KBM-7 (cell line): ENCODE measurements at places on chromosomes 13 and 19.

- no peak for DNase-seq
Measured at GRCh38 chr13:111911121-111911720, 155.7 kb upstream of the SOX1 start.

GRCh38 chr19:43798546-43799409, 3.5 kb downstream of the LYPD5 start:
- no peak for DNase-seq

- no peak for DNase-seq
Measured at GRCh38 chr19:44151491-44151890, 10.1 kb downstream of the ZNF234 start.

GRCh38 chr13:33271759-33272158, 13.8 kb downstream of the STARD13 start:
- DNase-seq = no peak

- peak; percentile 94 for DNase-seq
Measured at GRCh38 chr13:41004875-41005693, 14.0 kb downstream of the ELF1 start.

DNA sequence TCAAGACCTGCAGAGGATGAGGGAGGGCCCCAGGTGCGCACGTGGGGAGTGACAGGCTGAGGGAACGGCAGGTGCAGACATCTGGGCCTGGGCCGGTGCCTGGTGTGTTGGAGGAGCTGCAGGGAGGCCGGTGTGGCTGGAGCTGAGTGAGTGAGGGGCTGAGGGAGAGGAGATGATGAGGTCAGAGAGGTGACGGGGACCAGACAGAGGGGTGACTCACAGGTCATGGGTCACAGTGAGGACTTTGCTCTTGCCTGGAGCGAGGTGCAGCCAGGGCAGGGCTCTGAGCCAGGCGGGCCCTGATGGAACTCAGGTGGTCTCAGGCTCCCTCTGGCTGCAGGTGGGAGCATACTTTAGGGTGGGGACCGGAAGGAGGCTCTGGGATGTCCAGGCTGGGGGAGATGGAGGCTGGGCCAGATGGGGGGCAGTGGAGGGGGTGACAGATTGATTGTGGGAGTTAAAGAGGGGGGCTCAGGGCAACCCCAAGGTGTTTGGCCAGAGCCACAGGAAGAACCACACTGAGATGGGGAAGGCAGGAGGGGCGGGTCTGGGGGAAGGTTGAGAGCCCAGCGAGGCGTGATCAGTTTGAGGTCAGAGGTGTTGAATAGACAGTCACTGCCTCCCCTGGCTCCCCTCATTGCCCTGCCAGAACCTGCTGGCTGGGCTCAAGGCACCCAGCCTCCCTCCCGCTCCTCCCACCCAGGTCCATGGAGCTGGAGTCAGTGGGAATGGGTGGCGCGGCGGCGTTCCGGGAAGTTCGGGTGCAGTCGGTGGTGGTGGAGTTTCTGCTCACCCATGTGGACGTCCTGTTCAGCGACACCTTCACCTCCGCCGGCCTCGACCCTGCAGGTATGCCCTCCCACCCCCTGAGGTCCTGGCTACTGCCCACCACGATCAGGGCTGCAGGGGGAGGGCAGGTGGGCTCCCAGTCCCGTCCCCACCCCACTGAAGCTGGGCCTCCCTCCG, 8.4 kb downstream of the ARHGAP33 start:
- no peak for DNase-seq

DNA sequence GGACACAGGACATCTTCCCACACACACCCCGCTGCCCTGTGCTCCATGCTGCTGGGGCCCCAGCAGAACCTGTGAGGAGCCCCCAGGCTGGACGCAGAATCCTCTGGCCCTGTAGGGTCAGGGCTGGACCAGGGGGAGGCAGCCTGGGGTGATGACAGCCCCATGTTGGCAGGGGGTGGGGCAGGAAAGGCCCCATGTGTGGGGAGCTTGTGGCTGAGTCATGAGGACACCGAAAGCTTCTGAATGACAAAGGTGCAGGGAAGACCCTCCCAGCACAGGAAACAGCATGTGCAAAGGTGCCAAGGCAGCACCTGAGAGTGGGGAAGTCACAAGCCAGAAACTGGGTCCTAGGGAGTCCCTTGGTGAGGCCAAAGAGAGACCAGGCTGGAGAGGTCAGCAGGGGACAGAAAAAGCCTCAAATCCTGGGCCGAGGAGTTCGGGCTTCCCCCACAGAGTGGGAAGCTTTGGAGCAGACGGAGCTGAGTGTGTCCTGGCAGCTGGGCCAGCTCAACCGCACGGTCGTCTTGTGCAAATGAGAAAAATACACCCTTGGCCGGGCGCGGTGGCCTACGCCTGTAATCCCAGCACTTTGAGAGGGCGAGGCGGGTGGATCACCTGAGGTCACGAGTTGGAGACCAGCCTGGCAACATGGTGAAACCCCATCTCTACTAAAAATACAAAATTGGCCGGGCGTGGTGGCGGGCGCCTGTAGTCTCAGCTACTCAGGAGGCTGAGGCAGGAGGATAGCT, 17.5 kb downstream of the ATP8B3 start:
- no peak for DNase-seq

DNA sequence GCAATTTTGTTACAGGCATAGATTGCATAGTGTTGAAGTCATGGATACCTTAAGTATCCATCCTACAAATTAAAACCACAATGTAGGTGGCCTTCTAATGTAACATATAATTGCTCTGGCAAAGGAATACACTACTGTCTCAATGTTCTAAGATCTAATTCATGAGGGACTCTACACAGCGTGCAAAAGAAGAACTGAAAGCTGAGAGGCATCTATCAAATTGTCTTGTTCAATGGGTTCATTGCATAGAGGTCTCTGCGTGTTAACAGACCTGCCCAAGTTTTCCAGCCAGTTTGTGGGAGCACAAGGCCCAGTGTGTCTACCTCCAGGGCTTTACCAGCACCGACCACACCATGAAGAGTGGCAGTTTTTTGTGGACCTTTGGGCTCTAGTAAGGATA, 451.4 kb downstream of the ITGBL1 start:
- DNase-seq = no peak

DNA sequence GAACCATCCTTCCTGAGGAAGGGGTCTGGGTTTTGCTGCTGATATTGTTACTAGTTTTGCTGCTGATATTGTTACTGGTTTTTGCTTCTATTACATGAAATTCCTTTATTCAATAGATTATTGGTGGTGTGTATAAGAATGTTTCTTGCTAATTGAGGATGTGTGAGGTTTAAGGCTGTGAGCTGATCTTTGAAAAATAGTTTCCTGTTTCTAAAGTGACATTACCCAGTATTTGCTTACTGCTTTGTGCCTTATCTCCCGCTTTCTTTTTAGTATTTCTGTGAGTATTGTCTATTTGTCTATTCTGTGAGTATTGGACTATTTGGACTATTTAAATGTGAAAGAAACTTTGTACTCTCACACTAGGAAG, 38.2 kb upstream of the C1QTNF9 start:
- DNase-seq = no peak

- DNase-seq = peak; percentile 71
Measured at GRCh38 chr19:3276341-3276799, 51.9 kb downstream of the CELF5 start.

GRCh38 chr13:28246891-28247290, 108.5 kb downstream of the PAN3 start:
- DNase-seq = no peak

DNA sequence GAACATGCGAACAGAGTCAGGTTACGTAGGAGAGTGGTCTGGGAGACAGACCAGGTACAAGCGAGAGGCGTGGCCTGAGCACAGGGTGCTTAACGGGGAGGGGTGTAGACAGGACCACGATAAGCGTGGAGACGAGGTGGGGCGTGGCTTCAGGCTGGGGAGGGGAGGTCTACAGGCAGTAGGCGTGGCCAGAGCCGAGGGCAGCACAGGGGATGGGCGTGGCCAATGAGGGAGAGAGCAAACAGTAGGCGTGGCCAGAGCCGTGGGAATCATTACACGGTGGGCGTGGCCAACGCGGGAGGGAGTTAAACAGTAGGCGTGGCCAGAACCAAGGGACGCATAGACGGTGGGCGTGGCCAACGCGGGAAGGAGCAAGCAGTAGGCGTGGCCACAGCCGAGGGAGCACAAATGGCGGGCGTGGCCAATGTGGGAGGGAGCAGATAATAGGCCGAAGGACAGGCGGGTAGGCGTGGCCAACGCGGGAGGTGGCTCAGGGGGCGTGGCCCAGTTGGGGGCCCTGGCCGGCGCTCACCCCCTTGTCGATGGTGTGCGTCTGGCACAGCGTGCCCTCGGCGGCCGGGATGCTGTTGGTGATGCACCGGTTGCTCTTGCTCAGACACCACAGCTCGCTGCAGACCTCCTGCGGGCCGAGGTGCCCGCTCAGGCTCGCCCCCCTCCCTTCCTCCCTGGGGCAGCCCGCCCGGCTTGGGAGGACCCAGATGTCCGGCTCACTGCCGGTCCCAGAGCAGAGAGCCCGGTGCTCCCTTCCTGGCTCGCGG, 15.2 kb upstream of the MYO1F start:
- peak; percentile 90 for DNase-seq

- no peak for DNase-seq
Measured at GRCh38 chr19:1423436-1424191, 14.6 kb upstream of the RPS15 start.

- no peak for DNase-seq
Measured at GRCh38 chr13:40994581-40995230, 24.4 kb downstream of the ELF1 start.

DNA sequence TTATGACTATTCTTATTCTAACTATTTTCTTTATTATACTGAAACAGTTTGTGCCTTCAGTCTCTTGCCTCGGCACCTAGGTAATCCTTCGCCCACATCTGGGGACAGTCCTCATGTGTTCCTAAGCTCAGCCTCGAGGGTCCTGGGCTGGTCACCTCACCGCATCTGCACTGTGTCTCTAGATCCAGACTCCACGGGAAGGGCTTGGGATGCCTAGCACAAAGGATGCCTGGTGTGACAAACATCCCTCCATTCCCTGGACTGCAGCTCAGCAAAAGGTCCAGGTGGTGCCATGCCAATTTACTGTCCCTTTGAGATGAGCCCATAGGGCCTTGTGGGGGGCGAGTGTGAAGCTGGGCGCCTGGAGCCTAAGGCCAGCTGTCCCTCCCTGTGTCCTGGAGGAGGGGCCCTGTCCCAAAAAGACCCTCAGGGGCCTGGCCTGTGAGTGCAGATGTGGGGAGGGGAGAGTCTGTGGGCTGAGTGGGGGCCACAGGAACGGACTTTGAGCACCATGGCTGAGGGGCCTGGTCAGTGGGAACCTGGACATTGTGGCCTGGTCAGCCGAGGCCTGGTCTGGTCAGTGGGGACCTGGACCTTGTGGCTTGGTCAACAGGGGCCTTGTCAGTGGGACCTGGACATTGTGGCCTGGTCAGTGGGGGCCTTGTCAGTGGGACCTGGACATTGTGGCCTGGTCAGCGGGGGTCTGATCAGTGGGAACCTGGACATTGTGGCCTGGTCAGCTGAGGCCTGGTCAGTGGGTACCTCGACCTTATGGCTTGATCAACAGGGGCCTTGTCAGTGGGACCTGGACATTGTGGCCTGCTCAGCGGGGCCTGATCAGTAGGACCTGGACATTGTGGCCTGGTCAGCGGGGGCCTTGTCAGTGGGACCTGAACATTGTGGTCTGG, 45.1 kb upstream of the TPM4 start:
- no peak for DNase-seq

DNA sequence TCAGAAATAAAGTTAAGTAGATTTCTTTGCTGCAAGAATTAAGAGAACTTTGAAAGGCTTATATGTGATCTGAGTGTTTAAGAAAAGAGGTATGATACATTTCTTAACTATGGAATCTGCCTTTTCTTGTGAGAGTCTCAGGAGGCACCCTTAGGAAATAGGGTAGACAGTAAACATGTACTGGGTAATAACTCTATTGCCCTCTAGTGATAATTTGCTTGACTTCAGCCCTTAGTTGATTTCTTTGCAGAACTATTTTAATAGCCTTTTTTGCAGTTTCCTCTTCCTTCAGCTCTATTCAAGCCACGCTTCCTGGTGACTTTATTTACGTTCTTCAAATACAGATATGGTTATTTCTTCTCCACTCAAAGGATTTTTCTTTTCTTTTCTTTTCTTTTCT, 37.0 kb upstream of the CCNA1 start:
- DNase-seq = peak; percentile 68

DNA sequence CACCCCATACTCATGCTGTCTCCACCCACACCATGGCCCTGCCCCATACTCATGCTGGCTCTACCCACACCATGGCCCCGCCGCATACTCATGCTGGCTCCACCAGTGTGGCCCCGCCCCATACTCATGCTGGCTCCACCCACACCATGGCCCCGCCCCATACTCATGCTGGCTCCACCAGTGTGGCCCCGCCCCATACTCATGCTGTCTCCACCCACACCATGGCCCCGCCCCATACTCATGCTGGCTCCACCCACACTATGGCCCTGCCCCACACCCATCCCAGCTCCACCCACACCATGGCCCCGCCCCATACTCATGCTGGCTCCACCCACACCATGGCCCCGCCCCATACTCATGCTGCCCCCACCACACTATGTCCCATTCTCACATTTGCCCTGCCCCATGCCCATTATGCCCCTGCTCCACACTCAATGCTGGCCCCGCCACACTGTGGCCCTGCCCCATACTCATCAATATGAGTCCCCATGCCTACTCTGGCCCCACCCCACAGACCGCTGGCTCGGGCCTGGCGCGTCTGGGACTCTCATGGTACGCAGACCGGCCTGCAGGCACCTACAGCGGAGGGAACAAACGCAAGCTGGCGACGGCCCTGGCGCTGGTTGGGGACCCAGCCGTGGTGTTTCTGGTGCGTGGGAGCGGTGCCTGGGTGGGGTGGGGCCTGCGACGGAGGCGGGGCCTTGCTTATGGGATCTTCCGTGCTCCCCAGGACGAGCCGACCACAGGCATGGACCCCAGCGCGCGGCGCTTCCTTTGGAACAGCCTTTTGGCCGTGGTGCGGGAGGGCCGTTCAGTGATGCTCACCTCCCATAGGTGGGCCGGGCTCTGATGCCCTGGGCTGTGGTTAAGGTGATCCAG, 3.7 kb upstream of the ARHGAP45 start:
- DNase-seq = peak; percentile 68
